ENCODE measurements at places on chromosomes 7 and 10.

- DNase-seq, result peak; percentile 53
Observed at GRCh38 chr10:112374724-112375541, 1.0 kb downstream of the ACSL5 start.

DNA sequence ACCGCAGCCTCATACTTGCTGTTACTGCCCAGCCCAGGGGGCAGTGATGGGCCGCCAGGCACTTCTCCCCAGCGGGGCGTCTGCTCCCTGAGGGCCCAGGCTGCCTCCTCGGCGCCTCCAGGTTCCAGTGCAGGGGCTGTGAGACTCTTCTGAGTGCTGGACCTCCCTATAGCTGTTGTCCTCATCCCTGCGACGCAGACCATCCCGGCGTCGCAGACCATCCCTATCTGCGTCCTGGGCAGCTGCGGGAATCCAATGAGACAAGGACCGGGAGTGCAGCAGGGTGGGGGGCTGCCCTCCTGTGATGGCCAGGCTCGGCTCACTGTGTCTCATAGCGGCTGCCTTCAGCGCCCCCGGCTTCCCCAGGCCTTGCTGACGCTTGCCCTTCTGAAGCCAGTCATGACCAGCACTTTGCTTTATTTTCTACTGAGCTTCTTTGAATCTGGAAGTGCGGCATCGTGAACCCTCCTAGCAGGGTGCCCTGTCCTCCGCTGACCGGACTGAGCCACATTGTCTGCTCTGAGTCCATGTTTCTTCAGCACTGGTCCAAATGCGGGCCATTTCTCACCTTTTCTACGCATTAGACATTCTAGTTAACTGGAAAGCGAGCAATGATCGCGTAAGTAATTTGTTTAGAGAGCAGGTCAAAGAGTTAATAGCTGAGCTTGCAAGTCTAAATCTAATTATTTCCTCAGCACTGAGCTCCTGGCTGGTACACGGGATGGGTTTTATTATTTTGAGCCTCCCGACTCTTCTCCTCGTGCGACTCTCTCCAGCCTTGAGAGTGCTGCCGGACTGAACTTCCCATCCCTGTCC lies 339.5 kb downstream of the WDR37 start:
- DNase-seq, result no peak

GRCh38 chr10:89241486-89242344 lies 9.9 kb downstream of the LIPA start:
- no peak for DNase-seq

GRCh38 chr7:80380957-80381356 lies 130.9 kb downstream of the GNAT3 start:
- DNase-seq, result no peak

- DNase-seq, result peak; percentile 90
Observed at GRCh38 chr10:79286318-79286951, 60.8 kb upstream of the PPIF start.

All from germinal center (tissue), 1 donor.